ENCODE measurements at places on chromosomes 16 and 17.

DNA sequence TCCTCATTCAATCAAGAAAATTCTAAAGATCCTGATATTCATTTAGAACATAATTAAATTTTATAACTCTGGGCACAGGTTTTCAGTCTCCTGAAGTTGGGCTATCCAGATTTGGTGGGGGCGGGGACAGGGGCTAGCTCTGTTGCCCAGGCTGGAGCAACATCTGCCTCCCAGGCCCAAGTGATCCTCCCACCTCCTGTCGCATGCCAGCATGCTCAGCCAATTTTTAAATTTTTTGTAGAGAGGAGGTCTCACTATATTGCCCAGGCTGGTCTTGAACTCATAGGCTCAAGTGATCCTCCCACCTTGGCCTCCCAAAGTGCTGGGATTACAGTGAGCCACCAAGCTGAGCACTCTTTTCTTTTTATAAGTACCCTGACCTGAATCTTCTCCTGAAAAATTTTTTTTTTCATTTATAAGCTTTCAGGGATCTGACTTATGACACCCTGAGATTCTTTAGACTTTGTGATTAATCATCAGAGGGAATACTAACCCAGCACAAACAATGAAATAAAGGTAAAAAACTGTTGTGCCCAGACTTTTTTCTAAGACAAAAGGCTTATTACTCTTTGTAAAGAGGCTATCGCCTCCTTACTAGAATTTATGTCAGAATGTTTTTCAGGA, 62.6 kb downstream of the TUBD1 start:
- no peak for DNase-seq

DNA sequence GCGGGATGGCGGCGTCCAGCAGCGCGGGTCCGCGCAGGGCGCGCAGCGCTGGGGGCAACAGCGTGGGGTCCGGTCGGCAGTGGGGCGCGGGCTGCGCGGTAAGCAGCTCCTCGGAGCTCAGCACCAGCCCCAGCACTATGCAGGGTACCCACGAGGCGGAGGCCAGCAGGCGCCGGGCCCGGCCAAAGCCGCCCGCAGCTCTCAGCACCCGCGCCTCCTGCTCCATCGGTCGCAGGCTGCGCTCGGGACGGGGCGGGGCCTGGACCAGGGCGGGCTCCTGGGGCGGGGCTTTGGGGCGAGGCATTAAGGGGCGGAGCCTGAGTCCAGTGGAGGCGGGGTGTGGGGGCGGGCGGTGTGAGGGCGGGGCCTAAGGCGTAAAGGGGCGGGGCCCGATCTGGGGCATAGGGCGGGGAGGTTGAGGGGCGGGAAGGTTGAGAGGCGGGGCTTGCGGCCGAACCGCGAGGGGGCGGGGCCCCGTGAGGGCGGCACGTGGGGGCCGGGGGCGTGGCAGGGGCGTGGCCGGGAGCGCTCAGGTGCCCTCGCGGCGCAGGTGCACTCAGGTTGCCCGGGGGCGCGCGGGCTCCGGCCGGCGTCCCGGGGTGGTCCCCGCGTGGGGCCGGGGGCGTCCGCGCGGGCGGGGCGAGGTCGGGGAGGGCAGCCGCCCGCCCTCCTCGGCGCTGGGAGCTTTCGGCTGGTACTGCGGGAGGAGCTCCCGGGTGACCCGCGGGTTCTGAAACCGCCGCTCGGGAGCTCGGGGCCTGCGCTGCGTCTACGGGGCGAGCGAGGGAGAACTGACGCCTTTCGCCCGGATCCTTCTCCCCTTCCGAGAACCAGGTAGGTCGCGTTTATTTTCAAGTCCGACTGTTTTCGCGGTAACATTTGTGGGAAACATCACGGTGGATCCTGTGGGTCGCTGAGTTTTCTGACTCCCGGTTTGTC, 1.4 kb upstream of the SLC22A31 start:
- DNase-seq: peak; percentile 97

DNA sequence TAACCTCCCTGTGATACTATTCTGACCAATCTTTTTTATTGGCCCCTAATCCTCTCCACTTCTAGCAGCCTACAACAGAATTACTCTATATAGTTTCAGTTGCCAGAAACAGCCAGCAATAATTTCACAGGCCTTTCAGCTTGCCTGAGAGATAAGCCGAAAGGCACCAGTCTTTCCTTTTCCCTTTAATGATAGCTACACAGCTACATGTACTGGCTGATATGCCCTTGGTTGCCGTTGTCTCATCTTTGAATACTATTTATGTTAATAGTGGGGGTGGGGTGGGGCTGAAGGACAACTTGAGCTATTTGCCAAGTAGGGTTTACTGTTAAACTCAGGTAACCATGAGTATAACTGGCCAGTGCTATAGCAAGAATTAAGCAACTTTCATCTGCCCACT, 35.8 kb upstream of the RASL10B start:
- no peak for DNase-seq

DNA sequence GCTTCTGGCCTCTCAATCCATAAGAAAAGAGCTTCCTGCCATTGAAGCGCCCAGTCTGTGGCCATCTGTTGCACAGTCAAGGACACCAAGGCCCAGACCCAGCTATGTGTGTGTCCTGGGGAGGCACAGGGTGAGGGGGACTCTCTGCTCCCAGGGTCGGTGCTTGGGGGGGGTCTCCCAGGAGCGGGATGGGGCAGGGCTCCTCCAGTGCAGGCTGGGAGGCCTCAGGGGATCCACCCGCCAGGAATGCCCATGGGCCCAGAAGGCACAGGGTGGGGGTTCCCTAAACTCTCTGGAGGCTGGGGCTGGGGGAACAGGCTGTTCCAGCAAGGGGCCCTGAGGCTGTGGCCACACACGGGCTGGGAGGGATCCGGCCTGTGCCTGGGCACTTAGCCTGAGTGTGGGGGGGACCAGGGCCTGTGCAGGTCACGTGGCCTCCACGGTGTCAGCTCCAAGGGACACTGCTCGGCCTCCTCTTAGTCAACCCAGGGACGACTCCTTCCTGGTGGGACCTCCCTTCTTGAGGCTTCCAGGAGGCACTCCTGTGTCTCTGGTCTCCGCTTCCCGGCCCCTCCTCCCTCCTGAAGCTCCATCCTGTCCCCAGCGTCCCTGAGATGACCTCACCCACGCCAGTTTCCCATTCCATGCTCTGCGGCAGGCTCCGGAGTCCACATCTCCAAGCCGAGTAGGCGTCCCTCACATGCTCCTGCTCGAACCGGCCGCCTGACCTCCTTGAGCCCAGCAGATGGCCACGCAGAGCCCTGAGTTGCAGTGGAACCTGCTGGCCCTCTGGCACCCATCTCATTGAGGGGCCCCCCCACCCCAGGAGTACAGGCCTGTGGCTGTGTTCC, 23.1 kb upstream of the BAHCC1 start:
- DNase-seq: no peak

DNA sequence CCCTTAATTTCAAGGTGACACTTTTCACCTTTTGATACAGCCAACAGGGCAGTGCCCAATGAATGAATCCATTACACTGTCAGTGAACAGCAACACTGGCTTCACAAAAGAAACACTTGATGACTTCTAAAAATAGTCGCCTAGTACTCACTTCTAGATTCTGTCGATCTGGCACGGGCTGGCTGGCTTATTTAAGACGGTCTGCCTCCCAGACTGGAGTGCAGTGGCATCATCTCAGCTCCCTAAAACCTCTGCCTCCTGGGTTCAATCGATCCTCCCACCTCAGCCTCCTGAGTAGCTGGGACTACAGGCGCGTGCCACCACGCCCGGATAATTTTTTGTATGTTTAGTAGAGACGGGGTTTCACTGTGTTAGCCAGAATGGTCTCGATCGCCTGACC, 1.9 kb downstream of the NDUFAB1 start:
- no peak for DNase-seq

GRCh38 chr17:40696651-40697072, 6.9 kb downstream of the KRT24 start:
- DNase-seq: no peak

DNA sequence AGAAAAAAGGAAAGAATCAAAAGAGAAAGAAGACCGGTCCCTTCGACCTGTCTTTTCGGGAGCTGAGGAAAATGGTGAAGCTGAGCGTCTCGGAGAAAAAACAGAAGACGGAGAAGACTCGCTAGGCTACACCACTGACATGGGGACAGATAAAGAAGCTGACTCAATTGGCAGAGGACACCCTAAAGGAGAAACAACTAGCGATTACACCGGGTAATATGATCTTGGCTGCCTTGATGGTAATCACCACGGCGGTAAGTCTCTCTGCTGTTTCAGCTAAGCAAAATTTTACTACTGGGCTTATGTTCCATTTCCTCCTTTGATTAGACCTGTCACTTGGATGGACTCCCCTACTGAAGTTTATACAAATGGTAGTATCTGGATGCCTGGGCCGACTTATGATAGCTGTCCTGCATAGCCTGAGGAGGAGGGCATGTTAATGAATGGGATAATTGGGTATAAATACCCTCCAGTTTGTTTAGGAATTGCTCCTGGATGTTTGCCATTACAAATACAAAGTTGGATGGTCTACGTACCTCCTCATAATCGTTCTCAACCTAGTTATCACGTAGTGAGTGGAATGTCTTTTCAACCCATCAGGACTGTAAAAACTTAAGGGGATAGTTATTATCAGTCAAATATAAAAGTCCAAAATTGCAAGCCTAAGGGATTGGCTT, 24.1 kb downstream of the ALOX15B start:
- no peak for DNase-seq

- peak; percentile 68 for DNase-seq
Measured at GRCh38 chr17:64938925-64939474, 19.7 kb upstream of the LRRC37A3 start.

GRCh38 chr16:72673118-72673517, 374.8 kb downstream of the ZFHX3 start:
- DNase-seq: no peak

DNA sequence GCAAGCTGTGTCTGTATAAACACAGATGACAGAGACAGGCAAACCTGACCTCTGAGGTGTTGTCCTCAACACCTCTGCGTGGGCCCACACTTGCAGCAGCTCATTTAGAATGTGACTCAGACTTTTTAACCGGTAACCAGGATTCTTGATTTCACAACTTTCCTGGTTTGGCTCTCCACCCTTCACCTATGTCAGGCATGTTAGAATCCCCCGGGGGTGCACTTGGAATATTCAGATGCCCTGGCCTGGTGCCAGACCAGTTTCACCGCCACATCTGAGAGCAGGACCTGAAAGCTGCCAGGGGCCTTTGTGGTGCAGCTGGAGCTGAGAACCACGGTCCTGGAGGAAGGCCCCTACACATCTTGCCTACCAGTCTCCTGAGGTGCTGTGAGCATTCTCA, 4.8 kb downstream of the DHODH start:
- no peak for DNase-seq

DNA sequence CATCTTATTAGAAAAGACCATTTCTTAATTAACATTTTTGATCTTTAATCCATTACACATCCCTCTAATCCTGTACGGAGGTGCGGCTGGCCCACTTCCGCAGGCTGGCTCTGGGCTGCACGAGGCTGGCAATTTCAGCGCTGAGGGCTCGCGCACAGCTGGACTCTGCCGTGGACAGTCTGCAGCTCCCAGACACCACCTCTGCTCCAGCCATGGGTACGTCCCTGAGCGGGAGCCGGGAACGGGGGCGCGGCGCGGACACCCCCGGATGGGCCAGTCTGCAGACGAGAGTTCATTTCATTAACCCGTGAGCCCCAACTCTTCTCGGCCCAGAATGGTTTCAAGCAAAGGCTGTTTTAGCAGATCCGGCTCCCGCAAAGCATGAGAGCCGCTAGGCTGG, 87.9 kb downstream of the ZNF423 start:
- no peak for DNase-seq

All from HEK293T (cell line).